Caudate nucleus (tissue), 63 donors: ENCODE measurements at places on chromosomes 6 and 20.

- no peak for DNase-seq
Measured at GRCh38 chr20:7926767-7927166, 13.5 kb downstream of the HAO1 start.

DNA sequence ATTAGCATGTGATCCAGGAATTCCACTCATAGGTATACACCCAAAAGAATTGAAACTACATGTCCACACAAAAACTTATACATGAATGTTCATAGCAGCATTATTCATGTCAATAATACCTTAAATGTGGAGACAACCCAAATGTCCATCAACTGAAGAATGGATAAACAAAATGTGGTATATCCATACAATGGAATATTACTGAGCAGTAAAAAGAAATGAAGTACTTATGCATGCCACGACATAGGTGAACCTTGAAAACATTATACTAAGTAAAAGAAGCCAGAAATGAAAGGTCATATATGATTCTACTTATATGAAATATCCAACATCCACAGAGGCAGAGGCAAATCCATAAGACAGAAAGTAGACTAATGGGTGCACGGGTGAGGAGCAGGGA, 159.9 kb downstream of the UNC5CL start:
- no peak for DNase-seq

- DNase-seq, result no peak
Measured at GRCh38 chr6:34908194-34908593, 19.1 kb downstream of the ANKS1A start.

DNA sequence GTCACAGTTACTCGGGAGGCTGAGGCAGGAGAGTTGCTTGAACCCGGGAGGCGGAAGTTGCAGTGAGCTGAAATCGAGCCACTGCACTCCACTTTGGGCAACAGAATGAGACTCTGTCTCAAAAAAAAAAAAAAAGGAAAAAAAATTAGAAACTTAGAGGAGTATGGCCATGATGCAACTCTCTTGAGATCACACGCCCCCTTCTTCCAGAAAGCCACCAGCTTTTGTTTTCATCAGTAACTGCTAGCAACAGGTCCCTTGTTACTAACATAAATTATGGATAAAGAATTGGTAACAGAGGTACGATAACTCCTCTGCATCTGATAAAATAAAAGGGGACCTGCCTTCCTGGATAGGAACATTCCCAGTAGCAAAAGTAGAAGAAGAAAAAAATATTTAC, 308.2 kb downstream of the CD83 start:
- no peak for DNase-seq

DNA sequence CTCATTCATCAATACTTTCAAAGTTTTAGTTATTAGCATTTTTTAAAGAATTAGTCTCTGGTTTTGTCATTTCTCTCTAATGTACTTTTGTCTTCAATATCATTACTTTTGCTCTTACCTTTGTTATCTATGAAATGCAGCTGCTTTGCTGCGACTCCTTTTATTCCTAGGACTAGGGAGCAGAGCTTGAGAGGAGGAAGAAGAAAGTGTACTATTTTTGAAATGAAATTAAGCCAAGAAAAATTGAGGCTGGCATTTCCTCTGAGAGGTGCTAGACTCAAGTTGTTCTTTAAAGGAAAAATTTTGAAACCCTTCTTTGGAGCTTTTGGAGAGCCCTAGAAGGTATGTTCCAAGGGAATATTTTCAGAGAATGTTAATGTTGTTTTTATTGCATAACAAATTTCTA, 48.3 kb upstream of the MRAP2 start:
- no peak for DNase-seq

DNA sequence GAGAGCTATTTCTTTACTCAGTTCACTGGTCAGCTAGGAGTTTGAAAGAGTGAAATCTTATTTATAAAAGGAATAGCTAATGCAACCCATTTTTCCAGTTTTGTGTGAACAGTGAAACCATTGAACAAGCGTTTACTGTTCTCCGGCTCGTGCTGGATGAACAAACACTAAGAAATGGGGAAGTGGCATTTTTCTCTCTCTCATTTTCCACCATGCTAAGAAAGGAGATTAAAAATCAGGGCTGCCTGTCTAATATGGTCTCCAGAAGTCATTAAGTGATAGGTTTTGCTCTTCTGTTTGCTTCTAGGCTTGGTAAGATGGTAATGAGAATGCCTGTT, 774 bp upstream of the SFT2D1 start:
- DNase-seq, result no peak

DNA sequence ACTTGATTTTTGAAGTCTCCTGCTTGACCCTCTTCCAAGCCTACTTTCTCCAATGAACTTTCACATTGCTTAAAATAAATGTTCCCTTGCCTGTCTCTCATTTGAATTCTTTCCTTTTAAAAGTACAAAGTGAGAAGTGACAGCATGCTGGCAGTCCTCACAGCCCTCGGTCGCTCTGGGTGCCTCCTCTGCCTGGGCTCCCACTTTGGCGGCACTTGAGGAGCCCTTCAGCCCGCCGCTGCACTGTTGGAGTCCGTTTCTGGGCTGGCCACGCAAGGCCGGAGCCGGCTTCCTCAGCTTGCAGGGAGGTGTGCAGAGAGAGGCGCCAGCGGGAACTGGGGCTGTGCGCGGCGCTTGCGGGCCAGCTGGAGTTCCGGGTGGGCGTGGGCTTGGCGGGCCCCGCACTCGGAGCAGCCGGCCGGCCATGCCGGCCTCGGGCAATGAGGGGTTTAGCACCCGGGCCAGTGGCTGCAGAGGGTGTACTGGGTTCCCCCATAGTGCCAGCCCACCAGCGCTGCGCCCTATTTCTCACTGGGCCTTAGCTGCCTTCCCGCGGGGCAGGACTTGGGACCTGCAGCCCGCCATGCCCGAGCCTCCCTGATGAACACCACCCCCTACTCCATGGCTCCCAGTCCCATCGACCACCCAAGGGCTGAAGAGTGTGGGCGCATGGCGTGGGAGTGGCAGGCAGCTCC, 31.9 kb downstream of the SERPINB6 start:
- no peak for DNase-seq

- no peak for DNase-seq
Measured at GRCh38 chr6:116933485-116933884, 56.4 kb downstream of the RFX6 start.
